Fibroblast of skin of abdomen (primary cell): ENCODE measurements at places on chromosomes 3 and 15.

DNA sequence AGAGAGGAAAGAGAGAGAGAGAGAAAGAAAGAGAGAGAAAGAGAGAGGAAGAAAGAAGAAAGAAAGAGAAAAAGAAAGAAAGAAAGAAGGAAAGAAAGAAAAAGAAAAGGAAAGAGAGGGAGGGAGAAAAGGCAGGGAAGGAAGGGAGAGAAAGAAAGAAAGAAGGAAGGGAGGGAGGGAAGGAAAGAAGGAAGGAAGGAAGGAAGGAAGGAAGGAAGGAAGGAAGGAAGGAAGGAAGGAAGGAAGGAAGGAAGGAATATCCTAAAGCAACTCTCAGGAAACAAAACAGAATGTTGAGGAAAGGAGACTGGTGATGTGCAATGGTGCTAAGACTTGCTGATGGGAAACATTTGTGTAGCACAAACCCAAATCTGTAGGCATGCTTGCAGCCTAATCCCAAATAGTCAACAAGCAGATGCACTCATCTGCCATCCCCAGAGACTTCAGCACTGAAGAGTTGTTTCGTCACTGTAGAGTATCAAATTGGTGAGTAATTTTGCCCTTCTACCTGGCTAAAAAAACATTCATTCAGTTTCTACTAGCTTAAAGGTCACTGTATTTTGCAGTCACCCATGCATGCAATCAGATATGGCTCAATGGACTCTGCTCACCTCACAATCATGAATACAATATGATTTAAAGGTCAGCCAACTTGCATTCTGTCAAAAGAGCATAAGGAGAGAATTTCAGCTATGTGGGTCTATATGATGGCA lies 480.3 kb downstream of the FGF12 start:
- no peak for DNase-seq

GRCh38 chr3:127349501-127350171 lies 61.8 kb upstream of the PRR20G start:
- no peak for DNase-seq

- peak; percentile 81 for DNase-seq
These were observed 75.6 kb downstream of the MCTP2 start for GRCh38 chr15:94306700-94307650.

DNA sequence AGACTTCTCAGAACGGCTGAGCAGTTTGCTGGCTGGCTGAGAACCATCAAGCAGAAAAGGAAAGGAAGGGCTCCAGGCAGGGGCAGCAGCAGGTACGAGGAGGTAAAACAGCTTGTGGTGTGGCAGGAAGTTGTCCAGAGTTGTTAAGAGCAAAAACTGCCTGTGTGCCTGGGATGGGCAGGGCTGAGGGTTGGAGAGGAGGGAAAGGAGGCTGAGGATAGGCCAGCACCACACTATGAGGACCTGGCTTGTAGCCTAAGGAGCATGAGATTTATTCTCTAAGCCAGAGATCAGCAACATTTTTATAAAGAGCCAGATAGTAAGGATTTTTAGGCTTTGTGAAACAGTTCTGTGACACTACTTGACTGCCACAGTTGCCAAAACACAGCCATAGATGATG lies 8.0 kb downstream of the IGSF10 start:
- DNase-seq = no peak

- DNase-seq = no peak
These were observed 98.6 kb downstream of the DNASE1L3 start for GRCh38 chr3:58112185-58112535.

DNA sequence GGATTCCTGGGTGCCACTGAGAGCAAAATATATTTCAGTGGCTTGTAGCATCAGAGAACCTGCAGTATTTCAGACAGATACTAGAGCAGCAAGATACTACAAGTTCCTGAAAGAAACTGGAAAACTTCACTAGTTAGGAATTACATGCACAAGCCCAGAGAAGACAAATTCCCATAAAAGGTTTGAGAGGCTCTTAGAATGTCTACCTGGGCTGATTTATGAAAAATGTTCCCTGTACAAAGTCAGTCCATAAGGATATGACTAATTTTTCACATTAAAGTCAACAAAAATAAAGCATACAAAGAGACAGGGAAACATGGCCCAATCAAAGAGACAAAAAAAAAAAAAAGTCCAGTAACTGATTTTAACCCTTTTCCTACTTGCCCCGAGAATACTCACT lies 302.6 kb downstream of the POLQ start:
- DNase-seq = no peak

- DNase-seq = no peak
These were observed 17.9 kb upstream of the LRRK1 start for GRCh38 chr15:100901296-100901695.

DNA sequence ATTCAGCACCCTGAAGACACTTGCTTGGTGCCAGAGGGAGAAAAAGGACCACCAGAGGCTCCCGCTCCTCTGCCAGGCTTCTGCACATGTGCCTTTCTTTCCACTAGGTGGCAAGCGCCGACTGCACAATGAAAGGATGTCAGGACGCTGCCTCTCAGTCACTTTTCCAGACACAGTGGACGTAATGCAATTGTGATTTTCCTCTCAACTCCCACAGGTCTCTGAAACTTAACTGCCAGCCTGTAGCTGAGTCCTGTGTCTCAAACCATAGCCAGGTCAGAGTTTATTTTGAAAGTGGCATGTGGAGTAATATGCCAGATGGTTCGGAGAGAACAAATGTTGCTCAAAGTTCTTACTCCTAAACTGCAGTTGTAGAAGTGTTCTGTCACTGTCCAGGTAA lies 162.9 kb downstream of the ITPR1 start:
- DNase-seq = peak; percentile 78

DNA sequence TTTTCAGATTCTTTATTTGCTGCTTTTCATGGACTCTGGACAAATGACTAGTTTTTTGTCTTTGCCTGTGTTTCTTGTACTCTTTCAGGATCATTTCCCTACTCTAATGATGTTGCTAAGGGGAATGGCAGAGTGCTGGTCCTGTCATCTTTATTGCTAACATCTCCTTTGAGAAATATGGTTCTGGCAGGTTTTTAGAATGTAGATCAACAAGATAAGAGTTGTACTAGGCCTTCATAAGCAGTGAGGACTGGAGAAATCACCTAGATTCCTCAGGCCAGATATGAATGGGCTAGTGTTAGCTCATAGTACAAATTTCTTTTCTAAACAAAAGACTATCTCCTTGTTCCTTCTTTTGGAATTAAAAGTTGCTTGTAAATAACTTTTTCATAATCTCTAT lies 156.0 kb downstream of the UBE2E2 start:
- no peak for DNase-seq

DNA sequence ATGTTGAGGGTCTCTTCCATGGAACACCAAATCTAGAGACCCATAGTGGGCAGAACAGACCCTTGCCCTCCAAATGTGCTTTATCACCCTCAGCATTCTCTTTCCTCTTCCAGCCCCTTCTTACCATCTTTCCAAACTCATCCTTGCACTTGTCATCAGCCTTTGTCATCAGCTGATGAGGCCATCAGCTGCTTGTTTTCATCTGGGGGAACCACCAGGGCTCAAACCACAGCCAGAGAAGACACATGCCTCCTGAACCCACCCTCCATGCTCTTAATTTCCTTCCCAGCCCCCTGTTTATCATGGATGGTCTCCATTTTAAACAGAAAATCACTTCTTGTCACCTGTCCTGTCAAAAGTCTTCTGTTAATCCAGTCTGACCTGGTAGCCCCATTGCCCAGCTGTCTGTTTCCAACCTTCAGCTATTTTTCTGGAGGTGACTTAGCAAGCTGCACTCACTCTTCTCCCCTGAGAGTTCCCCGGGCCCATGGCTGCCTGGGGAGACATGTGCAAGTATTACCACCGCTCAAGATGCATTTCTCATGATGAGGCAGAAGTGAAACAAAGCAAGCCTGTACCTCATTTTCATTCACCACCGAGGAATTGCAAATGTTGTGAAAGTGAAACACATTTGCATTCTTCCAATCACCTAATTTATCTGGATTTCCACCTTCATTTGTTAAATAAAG lies 14.7 kb upstream of the SYNM start:
- DNase-seq = no peak

- DNase-seq = no peak
These were observed 16.8 kb downstream of the TMC3 start for GRCh38 chr15:81357180-81357686.

DNA sequence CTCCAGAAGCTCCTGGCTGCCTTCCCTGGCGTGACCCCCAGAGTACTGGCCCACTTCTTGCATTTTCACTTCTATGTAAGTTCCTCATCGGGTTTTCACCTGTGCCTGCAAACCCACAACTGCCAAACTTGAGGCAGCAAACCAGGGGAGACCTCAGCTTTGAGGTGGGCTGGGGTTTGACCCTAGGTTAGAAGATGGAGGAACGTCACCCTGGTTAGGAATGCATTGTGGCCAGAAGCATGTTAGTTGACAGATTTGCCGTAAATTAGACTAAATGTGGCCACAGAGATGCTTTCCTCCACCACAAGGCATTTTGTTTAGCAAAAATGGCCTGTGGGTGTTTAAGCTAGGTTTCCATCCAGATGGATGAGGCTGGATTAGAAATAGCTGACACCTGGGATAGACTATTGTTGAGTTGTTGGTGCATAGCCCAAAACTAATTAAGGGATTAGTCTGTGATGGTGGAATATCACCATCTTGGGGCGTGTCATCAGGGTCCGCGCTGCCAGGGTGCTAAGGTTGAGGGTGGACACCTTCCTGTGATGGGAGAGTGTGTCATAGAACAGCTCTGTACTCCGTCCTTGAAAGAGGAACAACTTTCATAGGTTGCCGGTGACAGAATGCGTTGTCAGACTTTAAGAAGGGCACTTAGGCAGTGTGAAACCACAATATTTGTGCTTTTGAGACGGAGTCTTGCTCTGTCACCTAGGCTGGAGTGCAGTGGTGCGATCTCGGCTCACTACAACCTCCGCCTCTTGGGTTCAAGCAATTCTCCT lies 3.6 kb downstream of the NISCH start:
- DNase-seq = no peak
